ENCODE measurements at places on chromosomes 11 and 22. TPM values are rescaled to one million over a fixed set of nuclear protein-coding genes. Genes with fewer than 3 reads are reported as not detected.

- DNase-seq = no peak
These were observed 195.0 kb downstream of the IGLL1 start for GRCh38 chr22:23384923-23385677.

DNA sequence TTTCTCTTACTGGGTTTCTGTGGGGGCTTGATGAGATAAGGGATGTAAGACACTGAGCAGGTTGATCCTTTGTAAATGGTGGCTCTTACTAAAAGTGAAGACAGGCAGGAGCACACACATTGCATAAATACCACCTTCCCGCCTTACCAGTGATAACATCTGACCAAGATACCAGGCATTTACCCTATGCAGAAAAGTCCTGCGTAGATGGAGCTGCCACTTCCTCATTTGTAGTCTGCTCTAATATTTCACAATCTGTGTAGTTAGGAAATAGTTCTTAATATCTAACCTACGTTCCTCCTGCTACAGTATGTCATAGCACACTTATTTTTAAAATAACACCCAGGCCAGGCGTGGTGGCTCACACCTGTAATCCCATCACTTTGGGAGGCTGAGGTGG, 23.9 kb upstream of the SWAP70 start:
- DNase-seq = no peak

DNA sequence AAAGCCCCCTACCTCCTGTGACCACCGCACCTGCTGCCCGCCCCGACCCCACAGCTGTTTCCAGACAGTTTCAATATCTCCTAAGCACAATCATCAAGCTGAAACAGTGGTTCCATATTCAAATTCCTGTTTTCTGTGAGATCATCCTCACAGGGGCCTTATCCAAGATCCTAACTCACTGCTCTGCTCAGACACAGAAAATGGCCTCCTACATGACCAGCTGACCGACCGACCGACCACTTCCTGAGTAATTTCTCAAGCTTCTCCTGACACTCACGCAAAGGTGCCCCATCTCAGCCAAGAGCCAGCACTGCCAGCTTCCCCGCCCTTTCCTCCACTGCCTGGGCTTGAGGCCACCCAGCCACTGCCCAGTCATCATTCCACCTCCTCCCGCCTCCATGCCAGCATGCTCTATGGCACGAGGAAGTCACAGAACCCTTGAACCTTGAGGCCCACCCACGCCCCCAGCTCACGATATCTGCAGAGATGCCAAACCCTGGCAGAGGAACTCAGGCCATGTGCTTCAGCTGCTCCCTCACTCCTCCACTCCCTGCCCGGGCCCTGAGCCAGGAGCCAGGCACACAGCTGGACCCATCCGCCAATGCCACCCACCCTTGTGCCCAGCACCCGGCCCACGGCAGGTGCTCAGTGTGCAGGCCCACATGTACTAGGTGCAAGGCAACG, 14.0 kb downstream of the KIAA0930 start:
- DNase-seq = peak; percentile 64

DNA sequence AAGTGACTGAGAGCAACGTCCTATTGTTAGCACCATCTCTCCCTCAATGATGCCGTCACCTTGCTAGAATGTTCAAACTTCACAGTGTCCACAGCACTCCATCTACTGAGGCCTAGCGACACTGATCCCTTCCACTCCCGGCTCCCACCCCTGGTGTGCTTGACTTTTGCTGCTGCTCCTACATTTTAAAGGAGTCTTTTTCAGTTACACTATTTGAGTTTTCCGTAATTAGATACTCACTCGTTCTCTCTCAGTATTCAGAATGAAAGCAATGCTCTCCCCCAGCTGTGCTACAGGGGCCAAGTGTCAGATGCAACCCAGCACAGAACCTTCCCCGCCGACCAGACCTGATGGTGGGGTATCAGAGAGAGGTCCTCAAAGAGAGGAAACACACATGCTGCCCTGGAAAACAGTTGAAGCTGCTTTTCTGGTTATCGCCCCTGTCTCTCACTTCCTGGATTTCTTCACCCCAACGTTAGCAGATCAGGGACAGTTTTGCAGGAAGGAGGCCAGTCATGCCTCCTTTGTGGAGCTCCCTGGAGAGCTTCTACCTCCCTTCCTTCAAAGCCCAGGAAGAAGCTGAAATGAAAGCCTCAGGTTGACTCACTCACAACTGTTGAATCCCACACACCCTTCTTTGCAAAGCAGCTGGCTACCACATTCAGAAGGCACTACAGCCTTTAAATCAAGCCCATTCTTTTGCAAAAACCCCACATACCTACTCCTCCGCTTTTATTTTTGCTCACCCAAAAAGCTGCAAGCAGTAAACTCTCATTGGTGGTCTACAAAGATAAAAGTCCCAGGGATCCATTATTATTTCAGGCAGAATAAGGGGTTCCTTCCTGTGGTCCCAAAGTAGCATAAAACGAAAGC, 23.5 kb downstream of the LARGE1 start:
- DNase-seq = no peak

GRCh38 chr11:107740271-107740670, 28.4 kb upstream of the SLN start:
- DNase-seq = no peak

GRCh38 chr11:94895451-94895850, 77.9 kb downstream of the CWC15 start:
- DNase-seq = no peak

- DNase-seq = no peak
These were observed 63.5 kb downstream of the MICAL3 start for GRCh38 chr22:17960695-17961445.

DNA sequence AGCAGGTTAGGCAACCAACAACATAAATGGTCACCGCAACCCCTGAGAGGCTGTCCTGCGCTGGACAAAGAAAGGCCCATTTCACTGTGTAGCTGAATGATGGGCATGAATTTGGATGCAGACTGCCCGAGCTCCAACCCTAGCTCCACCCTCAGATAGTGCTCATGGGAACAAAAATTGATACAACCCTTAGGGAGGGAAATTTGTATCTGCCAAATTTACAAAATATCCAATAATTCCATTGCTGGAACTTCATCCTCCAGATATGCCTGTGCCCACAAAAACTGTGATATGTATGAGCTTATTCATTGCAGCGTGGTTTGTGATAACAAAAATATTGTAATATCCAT, 2.0 kb downstream of the MS4A8 start:
- no peak for DNase-seq

DNA sequence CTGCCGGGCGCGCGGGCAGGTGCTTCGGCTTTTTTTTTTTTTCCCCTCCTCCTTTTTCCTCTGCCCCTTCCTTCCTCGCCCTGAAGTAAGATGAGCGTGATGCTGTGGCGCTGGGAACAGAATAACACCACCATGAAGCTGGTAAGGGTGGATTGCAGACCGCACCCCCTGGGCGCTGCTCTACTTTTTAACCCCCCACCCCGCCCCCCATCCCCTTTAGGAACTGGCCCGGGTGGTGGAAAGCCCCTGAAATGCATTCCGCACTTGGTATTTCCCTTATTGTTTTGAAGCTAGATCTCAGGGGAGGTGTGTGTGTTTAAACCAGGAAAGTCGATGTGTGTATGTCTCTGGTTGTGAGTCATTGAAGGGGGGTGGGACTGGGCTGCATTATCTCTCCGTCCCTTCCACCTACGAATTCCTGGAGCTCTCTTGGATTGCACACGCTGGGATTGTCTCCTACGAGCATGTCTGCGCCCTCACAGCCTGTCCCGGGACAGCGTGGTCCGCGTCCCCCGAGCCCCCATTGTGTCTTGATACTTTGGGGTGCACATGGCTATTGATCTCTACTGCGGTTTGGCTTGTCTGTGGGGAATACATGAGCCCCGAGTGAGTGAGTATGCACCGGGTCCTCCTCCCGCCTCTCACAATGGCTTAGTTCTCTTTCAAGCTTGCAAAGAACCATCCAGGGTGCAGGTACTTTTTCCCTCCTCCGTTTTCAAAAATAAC, 64.9 kb downstream of the NAV2 start:
- DNase-seq = no peak

- DNase-seq = no peak
These were observed 294.4 kb downstream of the DDX10 start for GRCh38 chr11:108959105-108959761.

DNA sequence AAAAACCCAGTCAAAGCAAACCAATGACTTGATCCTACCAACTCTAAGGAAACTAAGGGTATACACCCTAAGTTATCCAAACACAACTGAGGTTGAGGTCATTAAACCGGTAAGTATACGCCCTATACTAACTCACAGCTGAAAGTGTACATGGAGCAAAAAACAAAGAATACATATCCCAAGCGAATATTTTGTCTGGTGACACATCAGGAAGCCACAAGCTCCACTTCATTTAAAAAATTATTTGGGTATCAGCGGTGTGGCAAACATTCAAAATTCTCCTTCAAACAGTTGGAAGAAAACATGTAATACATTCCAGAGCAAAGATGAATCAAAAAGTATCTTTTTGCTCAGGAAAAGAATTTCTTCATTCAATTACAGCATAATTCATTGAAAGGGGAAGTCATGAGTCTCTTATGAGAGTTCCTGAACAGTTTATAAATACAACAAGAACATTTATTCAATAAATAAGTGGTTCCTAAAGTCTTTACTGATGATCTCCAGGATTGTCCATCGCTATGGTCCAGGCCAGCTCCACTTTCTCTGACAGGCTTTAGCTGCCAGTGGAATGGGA, 4.5 kb upstream of the JAML start:
- DNase-seq = no peak

DNA sequence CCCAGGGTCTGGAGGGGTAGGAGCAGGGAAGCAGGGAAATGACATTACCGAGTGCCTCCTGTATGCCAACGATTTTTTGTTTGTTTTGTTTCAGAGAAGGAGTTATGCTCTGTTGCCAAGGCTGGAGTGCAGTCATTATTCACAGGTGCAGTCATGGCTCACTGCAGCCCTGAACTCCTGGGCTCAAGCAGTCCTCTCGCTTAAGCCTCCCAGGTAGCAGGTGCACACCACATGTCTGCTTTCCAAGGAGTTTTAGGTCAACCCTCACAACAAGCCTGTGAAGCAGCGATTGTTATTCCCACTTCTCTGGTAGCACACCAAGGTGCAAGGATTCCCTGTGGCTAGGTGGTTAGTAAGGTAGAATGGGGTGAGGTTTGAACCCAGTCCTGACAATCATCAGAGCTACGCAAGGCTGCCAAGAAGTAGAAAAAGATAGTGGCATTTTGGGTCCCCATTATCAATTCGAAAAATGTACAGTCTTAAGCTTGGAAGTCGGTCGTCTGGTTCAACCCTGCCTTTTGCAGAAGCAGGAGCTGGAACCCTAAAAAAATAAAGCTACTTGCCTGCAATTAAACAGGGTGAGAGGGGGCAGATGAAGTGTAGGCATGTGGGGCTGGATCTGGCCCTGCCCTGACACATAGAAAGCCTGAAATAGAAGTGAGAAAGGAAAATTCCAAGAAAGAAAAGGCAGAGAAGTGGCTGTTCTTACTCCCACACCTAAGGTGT, 9.1 kb downstream of the UCP3 start:
- DNase-seq = no peak

DNA sequence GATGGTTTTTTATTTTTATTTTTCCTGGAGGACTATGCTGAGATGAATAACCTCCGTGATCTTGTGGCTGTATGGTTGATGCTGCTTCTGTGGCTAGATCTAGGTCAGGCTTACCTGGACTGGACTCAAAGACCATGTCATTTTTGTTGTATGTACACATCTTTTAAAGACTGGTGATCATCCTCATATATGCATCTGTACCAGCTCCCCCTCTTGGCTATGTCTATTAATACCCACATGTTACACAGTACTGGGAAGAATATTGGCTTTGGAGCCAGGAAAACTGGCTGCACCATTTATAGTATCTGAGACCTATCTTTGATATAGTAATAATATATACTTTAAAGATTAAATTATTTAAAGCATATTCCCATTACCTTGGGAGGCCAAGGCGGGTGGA, 18.4 kb upstream of the PITPNB start:
- no peak for DNase-seq

- DNase-seq = no peak
These were observed 28.6 kb downstream of the PPARA start for GRCh38 chr22:46178755-46179505.

- no peak for DNase-seq
These were observed 73.7 kb downstream of the PRCP start for GRCh38 chr11:82826526-82826925.

DNA sequence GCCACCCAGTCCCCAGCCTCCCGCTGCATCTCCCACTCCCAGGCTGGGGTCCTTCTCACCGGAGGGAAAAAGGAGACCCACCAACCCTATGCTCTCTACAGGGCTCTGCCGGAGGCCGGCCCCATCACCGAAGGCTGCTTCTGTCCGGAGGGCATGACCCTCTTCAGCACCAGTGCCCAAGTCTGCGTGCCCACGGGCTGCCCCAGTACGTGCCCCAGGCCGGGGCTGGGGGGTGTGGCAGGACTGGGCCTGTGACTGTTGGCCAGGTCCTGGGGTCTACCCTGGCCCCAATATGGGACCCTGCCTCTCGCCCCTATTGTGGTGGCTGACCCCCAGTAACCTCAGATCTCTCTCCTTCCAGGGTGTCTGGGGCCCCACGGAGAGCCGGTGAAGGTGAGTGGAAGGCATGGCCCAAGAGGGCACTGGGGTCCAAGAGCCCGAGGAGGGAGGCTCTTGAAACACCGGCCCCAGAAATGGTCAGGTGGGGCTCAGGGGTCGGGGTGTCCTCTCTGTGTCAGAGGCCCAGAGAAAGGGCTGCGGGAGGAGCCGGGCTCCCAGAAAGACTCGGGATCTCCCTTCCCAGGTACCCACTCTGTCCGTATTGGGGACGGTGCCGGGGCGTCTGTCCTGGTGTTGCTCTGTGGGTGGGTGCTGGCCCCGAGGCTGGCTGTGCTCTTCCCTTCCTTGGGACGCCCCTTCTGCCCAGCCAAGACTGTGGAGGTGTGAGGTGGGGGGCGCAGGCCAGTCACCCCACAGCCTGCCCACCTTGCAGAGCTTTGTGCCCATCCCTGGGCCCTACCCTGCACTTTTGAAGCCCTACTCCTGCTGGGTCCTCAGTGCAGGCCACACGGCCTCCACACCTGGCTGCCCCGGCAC, 26.1 kb upstream of the MUC5B start:
- DNase-seq = no peak

- no peak for DNase-seq
These were observed 19.7 kb downstream of the OR51E2 start for GRCh38 chr11:4677948-4678347.

DNA sequence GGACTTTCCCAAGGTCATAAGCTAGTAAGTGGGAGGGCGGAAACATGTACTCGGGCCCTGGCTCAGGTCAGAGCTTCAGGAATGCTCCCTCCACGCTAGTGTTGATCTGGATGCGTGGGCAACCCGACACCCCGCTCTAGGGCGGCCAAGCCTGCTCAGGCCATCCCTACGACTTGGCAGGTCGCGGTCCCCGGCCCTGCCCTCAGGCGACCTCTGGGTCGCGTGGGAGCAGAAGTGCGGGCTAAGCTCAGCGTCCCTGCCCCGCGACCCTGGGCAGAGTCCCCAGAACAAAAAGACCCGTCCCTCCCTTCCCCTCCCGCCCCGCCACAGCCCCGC, 781 bp upstream of the TEF start:
- no peak for DNase-seq

The SCGB2A2 gene
- not detected for total RNA-seq

The APOBEC3F gene
- 0.31 TPM for total RNA-seq

The GRAP2 gene
- total RNA-seq = 2.7 TPM

The P2RX6 gene
- total RNA-seq = not detected

The OSBP2 gene
- 27.0 TPM for total RNA-seq

Measured in occipital lobe (tissue), 3 donors.